ENCODE measurements at places on chromosomes 2 and 18. TPM values are rescaled to one million over a fixed set of nuclear protein-coding genes. Genes with fewer than 3 reads are reported as not detected.

DNA sequence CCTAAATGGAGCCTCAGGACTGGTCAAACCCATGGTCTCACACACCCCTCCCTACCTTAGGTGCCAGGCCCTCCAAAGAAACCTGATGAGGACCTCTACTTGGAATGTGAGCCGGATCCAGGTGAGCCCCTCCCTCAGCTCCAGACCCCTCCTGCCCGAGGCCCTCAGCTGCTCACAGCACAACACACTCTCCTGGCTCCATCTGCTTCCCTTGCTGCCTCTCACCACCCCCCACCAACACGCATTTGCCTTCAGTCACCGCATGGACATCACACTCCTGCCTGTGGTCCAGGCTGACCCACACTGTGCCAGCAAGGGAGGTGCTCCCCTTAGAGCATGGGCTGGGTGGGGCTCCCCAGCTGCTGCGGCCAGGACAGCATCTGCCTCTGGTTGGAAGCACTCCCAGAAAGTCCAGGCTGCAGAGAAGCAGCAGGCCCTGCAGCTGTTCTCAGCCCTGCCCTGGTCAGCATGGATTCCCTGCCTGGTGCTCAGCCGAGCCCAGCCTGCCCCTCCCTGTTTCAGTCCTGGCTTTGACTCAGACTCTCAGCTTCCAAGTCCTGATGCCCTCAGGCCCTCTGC is 15.1 kb downstream of the SH2D6 start:
- peak overlapping the region; percentile 76 for H3K27ac ChIP-seq
- H3K4me3 ChIP-seq, result no peak overlapping the region
- H3K36me3 ChIP-seq, result no peaks in the 10 kb centered on the region
- peaks cover 28% of the 10 kb centered on the region for H3K4me1 ChIP-seq
- peak; percentile 99 for DNase-seq

DNA sequence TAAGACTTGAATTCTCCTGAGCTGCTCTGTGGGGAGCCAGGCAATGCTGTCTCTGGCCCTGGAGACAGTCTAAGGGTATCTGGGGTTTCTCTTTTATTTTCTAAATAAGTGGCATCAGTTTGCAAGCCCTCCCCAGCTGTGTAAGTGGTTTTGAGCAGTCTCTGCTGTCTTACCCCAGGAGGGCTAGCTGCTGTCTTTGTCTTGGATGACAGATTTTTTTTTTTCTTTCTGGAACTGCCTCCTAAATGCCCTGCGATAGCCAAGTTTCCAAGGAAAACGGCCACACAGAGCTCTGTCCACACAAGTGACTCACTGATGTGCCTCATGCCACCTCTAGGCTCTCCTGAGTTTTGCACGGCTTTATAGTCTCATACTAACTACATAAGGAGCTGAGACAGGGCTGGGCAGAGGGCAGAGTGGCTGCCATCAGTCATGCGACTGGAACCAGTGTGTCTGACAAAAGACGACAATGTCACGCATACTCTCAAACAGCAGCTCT is 37.2 kb upstream of the THOC1 start:
- no peak overlapping the region for H3K27ac ChIP-seq
- peaks cover 17% of the 10 kb centered on the region for H3K27me3 ChIP-seq
- H3K4me3 ChIP-seq, result no peak overlapping the region
- H3K4me1 ChIP-seq, result no peaks in the 10 kb centered on the region
- no peaks in the 10 kb centered on the region for H3K36me3 ChIP-seq
- DNase-seq, result no peak

GRCh38 chr18:62572456-62572855 is 49.6 kb downstream of the ZCCHC2 start:
- peaks cover 9% of the 10 kb centered on the region for H3K36me3 ChIP-seq
- H3K4me1 ChIP-seq, result no peaks in the 10 kb centered on the region
- H3K27ac ChIP-seq, result no peak overlapping the region
- no peak overlapping the region for H3K4me3 ChIP-seq
- no peak for DNase-seq

- no peak overlapping the region for H3K4me3 ChIP-seq
- H3K27me3 ChIP-seq, result no peaks in the 10 kb centered on the region
- no peaks in the 10 kb centered on the region for H3K4me1 ChIP-seq
- no peak for DNase-seq
- no peak overlapping the region for H3K27ac ChIP-seq
- H3K36me3 ChIP-seq, result no peaks in the 10 kb centered on the region
These were observed 242.4 kb downstream of the LDLRAD4 start for GRCh38 chr18:13460946-13461345.

DNA sequence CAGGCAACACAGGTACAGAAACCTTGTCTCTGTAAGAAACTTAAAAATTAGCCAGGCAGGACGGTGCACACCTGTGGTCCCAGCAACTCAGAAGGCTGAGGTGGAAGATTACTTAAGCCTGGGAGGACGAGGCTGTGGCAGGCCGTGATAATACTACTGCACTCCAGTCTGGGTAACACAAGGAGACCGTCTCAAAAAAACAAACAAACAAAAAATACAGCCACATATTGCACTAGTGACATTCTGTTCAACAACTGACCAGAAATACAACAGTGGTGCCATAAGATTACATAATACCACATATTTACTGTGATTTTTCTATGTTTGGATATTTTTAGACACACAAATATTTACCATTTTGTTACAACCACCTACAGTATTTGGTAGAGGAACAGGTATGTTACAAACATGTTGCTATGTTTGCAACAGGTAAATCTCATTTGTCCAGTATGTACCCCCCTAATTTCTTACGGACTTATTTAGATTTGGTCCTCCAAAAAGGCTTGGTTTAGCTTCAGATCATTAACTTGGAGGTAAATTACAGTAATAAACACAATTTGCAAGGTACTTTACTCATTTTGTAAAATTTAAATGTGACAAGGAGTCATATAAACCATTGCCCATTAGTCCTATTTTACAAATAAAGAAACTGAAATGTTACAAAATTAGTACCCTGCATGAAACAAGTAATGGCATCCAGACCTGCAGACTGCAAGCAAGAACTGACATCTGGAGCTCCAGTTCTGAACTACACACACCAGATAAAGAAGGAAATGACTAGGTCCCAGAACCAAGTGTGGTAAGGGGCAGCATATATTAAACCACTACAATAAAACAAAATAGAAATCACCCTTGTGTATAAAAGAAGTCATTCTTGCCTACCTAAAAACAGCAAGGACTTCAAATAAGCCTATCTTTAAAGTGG is 36.8 kb downstream of the TRIP12 start:
- no peak overlapping the region for H3K27ac ChIP-seq
- no peak overlapping the region for H3K4me3 ChIP-seq
- H3K4me1 ChIP-seq, result no peaks in the 10 kb centered on the region

- no peaks in the 10 kb centered on the region for H3K4me1 ChIP-seq
- no peaks in the 10 kb centered on the region for H3K36me3 ChIP-seq
- H3K27ac ChIP-seq, result no peak overlapping the region
- H3K27me3 ChIP-seq, result no peaks in the 10 kb centered on the region
- DNase-seq, result peak; percentile 11
These were observed 69.8 kb upstream of the KCTD1 start for GRCh38 chr18:26618135-26618534.

- H3K4me3 ChIP-seq, result no peak overlapping the region
- DNase-seq, result no peak
- no peak overlapping the region for H3K27ac ChIP-seq
- H3K4me1 ChIP-seq, result no peaks in the 10 kb centered on the region
These were observed 128.7 kb downstream of the NFATC1 start for GRCh38 chr18:79524181-79525078.

- H3K36me3 ChIP-seq, result no peaks in the 10 kb centered on the region
- H3K4me3 ChIP-seq, result no peak overlapping the region
- H3K27me3 ChIP-seq, result no peaks in the 10 kb centered on the region
- H3K4me1 ChIP-seq, result no peaks in the 10 kb centered on the region
- no peak overlapping the region for H3K27ac ChIP-seq
These were observed 141.9 kb upstream of the SALL3 start for GRCh38 chr18:78837754-78838153.

GRCh38 chr18:43855376-43855775 is 578.1 kb upstream of the SYT4 start:
- H3K36me3 ChIP-seq, result no peaks in the 10 kb centered on the region
- H3K4me1 ChIP-seq, result no peaks in the 10 kb centered on the region
- no peak overlapping the region for H3K4me3 ChIP-seq
- DNase-seq, result no peak
- no peaks in the 10 kb centered on the region for H3K27me3 ChIP-seq

- DNase-seq, result no peak
- H3K27me3 ChIP-seq, result no peaks in the 10 kb centered on the region
- peak overlapping the region; percentile 19 for H3K27ac ChIP-seq
- peak overlapping the region; percentile 37 for H3K4me3 ChIP-seq
- H3K4me1 ChIP-seq, result peaks cover 20% of the 10 kb centered on the region
These were observed 335 bp downstream of the ERFE start for GRCh38 chr2:238159071-238159539.

- H3K36me3 ChIP-seq, result no peaks in the 10 kb centered on the region
- H3K27me3 ChIP-seq, result no peaks in the 10 kb centered on the region
- H3K4me3 ChIP-seq, result no peak overlapping the region
- DNase-seq, result no peak
- H3K27ac ChIP-seq, result no peak overlapping the region
- H3K4me1 ChIP-seq, result no peaks in the 10 kb centered on the region
These were observed 21.0 kb downstream of the DNAH6 start for GRCh38 chr2:84537251-84537650.

- no peak overlapping the region for H3K4me3 ChIP-seq
- peaks cover 3% of the 10 kb centered on the region for H3K36me3 ChIP-seq
- H3K27ac ChIP-seq, result no peak overlapping the region
- no peak for DNase-seq
These were observed 29.4 kb downstream of the RHBDD1 start for GRCh38 chr2:226865273-226865672.

DNA sequence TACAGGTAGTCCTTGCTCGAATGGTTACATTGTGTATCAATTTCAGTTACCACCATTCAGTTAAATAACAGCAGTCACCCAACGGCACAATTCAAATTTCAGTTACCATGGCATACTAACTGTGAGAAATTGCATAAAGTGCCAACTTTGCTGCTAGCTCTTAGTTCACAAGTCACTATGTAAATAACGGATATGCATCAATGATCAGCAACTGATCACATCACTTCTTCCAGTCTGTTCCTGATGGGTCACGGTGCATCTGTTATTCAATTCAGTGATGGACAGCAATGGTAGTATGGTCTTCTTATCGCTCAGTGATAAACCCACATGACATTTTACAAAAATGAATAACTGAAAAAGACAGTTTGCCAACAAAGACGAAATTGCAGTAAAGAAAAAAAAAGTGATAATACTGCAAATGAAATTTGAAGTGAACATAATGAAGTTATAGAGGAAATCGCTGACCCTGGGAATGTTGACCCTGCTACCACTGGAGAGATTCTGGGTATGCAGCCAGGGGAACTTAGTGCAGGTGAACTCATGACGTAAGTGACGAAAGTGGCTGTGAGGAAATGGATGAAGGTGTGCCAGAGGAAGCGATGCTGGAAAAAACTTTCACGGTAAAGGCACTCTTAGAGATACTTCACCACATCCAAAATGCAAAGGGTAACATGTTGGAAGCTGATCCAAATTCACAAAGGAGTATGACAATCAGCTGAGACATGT is 25.9 kb upstream of the RAPGEF4 start:
- no peaks in the 10 kb centered on the region for H3K36me3 ChIP-seq
- no peak for DNase-seq
- H3K27ac ChIP-seq, result no peak overlapping the region
- peaks cover 5% of the 10 kb centered on the region for H3K4me1 ChIP-seq

GRCh38 chr2:80007777-80008503 is 296.6 kb downstream of the LRRTM1 start:
- H3K4me3 ChIP-seq, result no peak overlapping the region
- H3K27ac ChIP-seq, result no peak overlapping the region
- DNase-seq, result no peak

DNA sequence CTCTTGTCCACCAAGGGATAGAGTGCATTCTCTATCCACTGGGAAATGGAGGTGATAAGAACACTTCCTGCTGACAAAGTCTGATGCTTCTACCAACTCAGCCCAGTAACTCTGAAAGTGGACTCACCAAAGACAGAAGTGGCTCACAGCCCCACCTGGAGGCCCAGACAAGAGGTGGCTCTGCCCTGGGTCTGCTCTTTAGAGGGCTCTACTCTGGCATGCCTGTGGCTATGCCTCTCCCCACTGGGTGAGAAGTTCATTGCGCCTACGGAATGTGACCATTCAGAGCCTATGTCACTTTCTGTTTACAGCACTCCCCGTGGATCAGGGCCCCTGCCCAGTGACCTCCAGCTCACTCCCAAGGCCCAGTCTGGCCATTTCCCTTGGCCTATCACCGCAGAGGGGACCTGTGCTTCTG is 13.5 kb upstream of the XDH start:
- DNase-seq, result no peak
- no peaks in the 10 kb centered on the region for H3K36me3 ChIP-seq
- no peak overlapping the region for H3K27ac ChIP-seq
- H3K4me1 ChIP-seq, result no peaks in the 10 kb centered on the region

- H3K4me1 ChIP-seq, result peaks cover 4% of the 10 kb centered on the region
- H3K4me3 ChIP-seq, result peak overlapping the region; percentile 47
- H3K27me3 ChIP-seq, result no peaks in the 10 kb centered on the region
- no peak overlapping the region for H3K27ac ChIP-seq
- DNase-seq, result no peak
These were observed 607 bp upstream of the UBE2F start for GRCh38 chr2:237966250-237966564.

DNA sequence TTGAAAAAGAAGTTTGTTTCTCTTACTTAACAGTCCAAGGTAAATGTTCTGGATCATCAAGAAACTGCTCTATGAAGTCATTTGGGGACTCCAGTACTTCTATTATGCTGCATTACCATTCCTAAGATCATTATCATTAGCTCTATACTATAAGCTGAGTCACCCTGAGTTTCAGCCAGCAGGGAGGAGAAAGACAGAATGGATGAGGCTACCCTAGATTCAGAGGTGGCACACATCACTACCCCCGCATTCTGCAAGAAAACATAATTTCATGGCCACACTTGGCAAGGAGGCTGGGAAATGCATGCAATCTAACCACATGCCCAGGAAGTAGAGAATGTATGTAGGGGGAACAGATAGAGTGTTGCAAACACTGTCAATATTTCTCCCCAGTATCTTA is 16.6 kb upstream of the LNPK start:
- H3K4me1 ChIP-seq, result no peaks in the 10 kb centered on the region
- no peaks in the 10 kb centered on the region for H3K36me3 ChIP-seq
- H3K4me3 ChIP-seq, result no peak overlapping the region
- H3K27me3 ChIP-seq, result no peaks in the 10 kb centered on the region
- no peak overlapping the region for H3K27ac ChIP-seq

The STAM2 gene
- 43.3 TPM for total RNA-seq

The DUSP28 gene
- 1.8 TPM for total RNA-seq

The TMSB10 gene
- 10,208 TPM for total RNA-seq
